ENCODE measurements at places on chromosomes 4 and X.

DNA sequence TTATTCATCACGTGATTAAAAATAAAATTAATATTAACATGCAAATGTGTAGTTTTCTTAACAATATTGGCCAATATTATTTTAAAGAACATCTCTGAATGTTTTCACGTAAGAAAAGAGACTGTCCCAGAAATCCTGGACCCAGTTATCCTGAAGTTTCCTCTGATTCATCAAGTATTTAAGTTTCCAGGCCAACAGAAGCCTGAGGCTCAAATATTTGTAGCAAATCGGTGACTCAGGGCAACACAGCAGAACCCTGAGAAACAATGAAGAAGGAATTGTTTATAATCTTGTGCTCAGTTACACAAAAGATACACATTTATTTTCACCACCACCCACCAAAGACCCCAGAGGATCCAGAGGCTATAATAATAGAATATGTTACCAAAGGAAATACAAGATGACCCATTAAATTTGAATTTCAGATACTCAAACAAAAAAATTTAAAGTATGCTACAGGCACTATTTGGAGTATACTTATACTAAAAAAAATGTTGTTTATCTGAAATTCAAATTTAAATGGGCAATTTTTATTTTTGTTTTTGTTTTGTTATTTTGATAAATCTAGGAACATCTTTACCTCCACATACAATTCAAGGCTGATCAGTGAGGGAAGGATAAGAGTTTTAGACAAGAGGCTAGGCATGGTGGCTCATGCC is 33.9 kb upstream of the SLC7A11 start:
- DNase-seq: no peak

DNA sequence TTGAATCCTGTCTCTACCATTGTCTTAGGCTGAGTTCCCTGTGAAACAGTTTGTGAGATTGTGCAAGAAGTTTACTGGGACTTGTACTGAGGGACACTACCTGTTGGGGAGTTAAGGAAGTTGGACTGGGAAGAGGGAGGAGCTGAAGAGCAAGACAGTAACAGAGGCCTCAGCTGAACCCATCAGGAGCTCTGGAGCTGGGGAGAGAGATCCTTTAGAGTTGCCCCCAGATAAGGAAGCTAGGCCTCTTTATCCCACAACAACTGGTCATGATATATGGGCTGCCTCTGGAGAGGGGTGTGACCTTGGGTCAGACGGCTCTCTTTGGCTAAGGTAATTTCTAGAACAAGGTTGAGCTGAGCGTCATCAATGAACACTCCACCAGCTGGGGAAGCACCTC is 137.8 kb upstream of the SLC4A4 start:
- DNase-seq: no peak

DNA sequence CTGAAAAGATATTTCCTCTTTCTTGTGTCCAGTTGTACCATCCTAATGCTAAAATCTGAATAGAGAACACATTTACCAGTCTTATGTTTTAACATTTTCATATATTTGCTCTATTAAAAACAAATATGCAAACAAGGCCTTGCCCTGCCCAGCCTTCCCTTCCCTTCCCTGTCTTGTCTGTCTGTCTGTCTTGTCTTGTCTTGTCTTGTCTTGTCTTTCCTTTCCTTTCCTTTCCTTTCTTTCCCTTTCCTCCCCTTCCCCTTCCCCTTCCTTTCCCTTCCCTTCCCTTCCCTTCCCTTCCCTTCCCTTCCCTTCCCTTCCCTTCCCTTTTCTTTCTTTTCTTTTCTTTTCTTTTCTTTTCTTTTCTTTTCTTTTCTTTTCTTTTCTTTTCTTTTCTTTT is 1103.5 kb downstream of the STIM2 start:
- DNase-seq: no peak

- DNase-seq: no peak
Observed at GRCh38 chr4:128468123-128468989, 180.7 kb upstream of the PGRMC2 start.

DNA sequence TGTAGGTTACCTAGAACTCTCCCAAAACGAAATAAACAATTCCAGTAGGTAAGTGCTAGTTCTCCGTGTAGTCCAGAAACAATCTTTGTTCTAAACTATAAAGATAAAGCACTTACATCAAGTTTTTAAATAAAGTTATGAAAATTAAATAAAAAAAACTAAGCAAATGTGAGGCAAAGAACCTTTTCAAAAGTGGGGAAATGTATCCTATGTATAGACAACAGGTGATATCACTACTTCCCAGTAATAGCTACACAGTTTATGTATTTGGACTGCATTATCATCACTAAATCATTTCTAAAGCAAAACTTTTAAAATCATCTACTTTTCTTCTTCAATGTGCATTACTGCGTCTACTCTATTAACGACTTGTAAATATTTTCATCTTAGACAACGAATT is 2.0 kb downstream of the YTHDC1 start:
- DNase-seq: no peak

- DNase-seq: no peak
Observed at GRCh38 chr4:10532155-10532554, 74.9 kb upstream of the ZNF518B start.

DNA sequence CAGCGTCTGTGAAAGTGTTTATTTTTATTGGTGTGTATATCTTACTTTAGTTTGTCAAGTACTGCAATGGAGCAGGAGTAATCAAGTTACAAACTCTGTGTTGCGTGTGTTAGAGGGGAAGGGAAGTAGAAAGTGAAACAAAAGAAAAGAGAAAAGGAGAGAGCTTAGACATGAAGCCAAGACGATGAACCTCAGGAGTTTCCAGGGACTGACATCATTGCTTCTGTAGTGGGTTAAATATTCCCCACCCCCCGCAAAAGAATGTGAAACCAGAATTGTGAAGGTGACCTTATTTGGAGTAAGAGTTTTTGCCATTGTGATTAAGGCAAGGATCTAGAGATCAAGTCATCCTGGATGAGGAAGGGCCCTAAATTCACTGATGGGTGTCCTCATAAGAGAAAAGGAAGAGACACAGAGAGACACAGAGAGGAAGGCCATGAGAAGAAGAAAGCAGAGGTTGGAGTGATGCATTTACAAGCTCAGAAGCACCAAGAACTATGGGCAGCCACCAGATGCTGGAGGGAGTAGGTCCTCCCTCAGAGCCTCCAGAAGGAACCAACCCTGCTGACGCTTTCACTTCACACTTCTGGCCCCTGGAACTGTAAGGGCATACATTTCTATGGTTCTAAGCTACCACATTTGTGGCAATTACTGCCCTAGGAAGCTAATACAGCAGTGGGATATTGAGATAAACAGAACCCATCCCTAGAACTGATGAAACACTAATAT is 173.6 kb upstream of the SFRP2 start:
- DNase-seq: no peak

GRCh38 chr4:148089624-148090023 is 352.6 kb downstream of the NR3C2 start:
- DNase-seq: no peak

DNA sequence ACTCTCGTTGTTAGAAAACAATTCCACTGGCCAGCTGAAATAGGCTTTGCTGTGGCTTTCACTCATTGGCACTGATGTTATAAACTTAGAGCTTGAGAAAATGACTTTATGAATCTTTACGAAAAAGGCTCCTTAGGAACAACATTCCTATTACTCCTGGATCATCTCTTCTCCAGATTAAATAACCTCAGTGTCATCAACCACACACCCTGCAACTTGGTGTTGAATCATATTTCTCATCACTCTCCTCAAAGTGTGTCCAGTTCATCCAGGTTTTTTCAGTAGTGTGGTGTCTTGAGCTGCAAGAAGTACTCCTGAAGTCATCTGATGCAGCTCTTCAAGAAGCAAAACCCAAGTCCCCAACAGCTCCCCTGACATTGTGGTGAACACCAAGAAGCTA is 28.1 kb upstream of the ANOS1 start:
- no peak for DNase-seq

All from NCI-H2029 treated with DMSO at 0.1 percent for 48 hours (cell line).